Endothelial cell (in vitro differentiated cells): ENCODE measurements at places on chromosomes 1 and 21.
A peak's percentile ranks its signal among the peaks of the same experiment; 100 is the strongest.

- no peak for DNase-seq
Observed at GRCh38 chr1:12615159-12615864, 2.7 kb downstream of the DHRS3 start.

GRCh38 chr1:28526886-28527285 is 21.0 kb downstream of the RCC1 start:
- no peak for DNase-seq

DNA sequence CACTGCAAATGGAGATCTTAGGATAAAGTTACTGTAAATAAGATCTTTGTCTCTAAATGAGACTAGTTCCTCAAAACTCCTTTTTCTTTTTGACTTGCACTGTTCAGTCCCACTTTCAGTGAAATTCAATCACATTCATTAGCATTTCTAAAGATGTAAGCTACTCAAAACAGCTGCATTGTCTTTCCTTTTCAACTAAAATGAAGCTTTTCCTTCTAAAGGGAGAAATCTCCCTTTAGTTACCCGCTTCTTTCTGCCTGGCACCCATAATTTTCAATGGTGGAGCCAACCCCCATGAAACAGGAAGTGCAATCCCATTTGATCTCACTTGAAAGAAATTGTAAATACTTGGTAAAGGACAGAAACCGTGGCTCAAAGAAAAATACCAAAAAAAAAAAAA is 387.4 kb upstream of the PKN2 start:
- DNase-seq: no peak

- DNase-seq: no peak
Observed at GRCh38 chr1:10868599-10868965, 72.1 kb upstream of the CASZ1 start.

DNA sequence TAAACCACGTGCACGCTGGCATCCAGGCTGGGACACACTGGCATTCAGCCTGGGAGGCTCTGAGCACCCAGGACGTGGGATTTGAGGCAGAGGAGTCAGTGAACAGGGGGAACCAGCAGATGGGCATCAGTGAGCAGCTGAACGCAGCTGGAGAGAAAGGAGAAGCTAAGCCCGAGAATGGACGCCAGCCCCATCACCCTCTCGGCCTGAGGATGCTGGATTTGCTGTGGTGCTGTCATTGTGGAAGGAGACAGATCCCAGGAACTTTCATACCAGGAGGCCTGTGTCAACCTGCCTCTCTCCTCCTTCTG is 132.8 kb downstream of the PGBD5 start:
- DNase-seq: no peak

GRCh38 chr1:113073479-113073950 is 517 bp downstream of the LRIG2 start:
- DNase-seq: peak; percentile 74

- DNase-seq: no peak
Observed at GRCh38 chr1:28280501-28280900, 21.2 kb downstream of the SESN2 start.

DNA sequence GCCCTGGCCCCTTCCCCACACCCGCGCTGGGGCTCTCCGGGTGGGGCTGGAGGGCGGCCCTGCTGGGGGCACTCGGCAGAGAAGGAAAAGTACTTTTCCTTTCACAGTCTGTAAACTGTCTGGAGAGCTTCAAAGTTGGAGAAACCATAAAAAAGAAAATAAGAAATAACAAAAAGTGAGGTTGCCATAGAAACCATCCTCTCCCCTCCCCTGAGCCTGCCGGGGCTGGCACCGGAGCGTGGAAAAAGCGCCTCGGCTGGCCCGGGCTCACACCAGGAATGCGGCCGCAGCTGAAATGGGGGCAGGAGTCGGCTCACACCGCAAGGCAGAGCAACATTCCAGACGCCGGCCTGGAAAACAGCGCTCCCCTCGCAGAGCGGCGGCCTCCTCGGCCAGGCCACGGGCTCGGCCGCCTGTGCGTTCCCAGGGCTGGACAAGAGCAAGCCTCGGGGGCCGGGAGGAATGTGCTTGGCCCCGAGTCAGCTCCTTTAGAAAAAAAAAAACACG is 69.2 kb downstream of the MORN1 start:
- DNase-seq: no peak

GRCh38 chr21:46493828-46494227 is 35.1 kb downstream of the DIP2A start:
- DNase-seq: no peak

DNA sequence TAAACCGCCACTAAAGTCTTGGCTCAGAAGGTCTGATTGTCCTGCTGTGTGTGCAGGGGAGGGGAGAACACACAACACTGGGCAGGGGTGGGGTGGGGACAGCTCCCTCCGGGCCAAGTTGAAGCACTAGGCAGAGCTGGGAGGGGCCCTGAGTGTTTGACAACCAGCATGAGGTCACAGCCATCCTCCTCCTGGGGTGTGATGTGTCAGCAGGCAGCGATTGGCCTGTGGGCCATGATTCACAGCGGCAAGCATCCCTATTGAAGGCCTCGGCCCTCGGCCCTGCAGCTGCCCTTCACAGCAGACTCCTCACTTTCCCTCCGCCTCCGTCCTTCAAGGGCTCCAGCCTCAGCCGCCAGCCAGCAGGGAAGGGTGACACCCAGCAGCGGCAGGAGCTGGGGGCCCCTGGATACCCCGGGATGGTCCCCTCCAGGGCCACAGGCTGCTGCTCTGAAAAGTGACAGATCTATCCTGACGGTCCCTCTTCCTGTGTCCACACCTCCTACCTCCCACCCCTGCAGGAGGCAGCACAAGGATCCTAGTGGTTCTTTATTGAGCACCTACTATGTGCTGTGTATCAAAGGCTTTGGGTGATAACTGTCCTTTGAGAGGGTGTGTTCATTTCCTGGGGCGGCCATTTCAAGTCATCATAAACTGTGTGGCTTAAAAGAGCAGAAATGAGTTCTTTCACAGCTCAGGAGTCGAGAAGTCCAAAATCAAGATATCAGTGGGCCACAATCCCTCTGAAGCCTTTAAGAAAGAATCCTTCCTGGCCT is 66.0 kb upstream of the SLC25A33 start:
- no peak for DNase-seq

- DNase-seq: no peak
Observed at GRCh38 chr21:39156024-39156423, 27.2 kb downstream of the PSMG1 start.

DNA sequence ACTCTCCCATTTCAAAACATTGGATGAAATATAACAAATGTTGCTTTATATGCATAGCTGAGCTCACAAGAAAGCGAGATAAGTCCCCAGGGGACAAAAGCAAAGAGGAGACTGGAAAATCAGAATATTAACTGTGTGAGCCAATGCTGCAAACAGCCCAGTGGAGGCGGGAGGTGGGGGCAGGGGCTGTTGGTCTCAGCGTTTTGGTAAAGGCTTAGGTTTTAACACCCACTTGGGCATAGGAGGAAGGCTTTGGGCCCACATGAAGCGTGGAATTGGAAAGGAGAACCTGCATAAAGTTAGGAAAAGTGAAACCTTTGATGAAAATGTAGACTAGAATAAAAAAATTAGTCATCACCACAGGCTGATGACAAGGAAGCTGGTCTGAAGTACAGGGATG is 30.2 kb upstream of the SMIM12 start:
- no peak for DNase-seq

- peak; percentile 58 for DNase-seq
Observed at GRCh38 chr1:36966242-36966641, 68.1 kb downstream of the GRIK3 start.

DNA sequence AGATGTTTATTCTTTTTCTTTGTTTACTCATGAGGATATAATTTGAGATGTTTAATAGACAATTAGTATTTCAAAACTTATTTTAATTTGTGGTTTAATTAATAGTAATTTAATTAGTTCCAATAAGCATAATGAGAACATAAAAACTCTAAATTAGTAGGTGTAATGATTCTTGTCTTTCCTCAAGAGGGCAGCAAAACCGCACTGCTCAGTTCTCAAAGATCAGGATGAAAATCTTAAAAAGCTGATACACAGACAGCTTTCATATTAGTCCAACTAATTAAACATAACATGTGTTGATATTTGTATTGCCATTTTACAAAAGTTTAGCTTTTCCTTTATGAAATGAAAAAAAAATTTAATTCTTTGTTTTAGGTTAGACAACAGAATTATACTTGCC is 106.7 kb upstream of the C21orf91 start:
- peak; percentile 19 for DNase-seq

DNA sequence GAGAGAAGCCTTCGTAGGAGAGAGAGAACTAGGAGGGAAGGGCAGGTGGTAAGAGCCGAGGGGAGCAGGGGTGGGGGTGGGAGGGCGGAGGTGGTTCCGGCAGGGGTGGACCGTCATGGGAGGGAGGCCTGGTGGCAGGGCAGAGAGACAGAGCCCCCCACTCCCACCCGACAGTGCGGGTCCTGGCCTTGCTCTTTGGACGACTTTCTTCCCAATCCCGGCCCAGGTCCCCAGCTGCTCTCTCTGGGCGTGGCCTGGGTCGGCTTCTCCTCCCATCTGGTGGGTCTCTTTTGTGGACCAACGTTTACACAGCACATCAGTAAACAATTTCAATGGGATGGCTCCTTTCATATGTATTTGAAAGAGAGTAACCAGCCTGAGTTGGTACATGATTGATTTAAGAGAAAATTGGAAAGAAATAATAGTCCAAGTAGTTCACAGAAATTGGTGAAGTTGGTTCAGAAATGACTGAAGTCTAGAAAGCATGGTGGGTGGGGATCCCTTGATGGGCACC is 56.9 kb downstream of the LDLRAD2 start:
- DNase-seq: no peak
